ENCODE measurements at places on chromosomes 16 and 17.

GRCh38 chr17:8994319-8994718, 27.0 kb upstream of the NTN1 start:
- peak; percentile 66 for DNase-seq

- peak; percentile 62 for DNase-seq
These were observed 1.2 kb downstream of the SIAH1 start for GRCh38 chr16:48383877-48384519.

DNA sequence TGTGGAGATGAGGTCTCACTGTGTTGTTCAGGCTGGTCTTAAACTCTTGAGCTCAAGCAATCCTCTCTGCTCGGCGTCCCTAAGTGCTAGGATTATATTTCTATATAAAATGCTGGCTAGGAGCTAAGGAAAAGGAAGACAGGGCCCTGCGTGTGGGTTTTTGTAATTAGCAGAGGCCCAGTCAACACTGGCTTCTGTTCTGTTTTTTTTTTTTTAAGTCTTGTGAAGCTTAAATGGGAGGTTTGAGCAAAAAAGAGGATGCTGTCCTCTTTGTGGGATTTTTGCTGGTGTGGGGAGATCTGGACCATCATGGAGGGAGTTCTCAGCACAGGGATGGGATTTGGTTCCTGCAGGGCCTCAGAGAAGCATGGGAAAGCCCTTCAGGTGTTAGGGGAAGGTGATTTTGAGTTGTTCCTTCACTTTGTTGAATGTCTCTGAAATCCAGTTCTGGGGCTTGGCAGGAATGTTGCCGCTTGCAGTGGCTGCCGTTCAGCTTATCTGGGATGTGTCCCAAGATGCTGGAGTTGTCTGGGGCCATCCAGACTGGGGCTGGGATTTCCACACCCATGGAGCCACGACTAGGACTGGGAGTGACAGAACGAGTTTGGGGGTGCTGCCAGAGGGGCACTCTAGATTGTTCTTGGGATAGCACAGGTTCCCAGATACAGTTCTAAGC, 4.2 kb downstream of the PYCARD start:
- DNase-seq: no peak

DNA sequence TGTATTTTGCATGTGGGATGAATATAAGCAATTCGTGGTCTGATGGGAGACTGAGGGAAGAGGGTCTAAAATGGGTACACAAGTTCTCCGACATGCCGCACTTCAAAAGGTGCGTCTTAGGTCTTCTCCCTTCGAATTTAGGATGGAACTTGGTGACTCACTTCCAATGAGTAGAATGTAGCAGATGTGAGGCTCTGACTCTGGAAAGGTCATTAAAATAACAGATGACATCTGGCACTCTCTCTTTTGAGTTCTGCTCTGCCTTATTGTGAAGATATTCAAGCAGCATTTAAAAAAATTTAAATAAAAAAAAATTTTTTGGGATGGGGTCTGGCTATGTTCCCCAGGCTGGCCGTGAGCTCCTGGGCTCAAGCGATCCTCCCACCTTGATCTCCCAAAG, 92.7 kb downstream of the TMEM100 start:
- no peak for DNase-seq

DNA sequence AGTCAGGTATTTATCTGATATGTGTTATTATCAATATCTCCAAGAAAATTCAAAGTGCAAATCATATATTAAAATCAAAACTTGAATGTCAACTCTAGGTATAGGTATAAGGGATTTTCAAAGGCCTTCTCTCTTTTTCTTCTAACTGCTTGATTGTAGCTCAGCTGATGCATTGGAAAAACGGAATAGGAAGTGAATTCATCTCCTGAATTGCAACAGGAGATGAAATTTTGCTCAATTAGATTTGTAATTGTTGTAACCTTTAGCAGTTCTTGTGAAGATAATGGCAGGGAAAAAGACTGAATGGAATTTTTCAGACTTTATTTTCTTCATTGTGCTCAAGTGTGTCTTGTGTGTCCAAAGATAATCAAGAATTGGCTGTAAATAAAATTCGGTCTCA, 190.2 kb upstream of the KCNJ16 start:
- DNase-seq: no peak

DNA sequence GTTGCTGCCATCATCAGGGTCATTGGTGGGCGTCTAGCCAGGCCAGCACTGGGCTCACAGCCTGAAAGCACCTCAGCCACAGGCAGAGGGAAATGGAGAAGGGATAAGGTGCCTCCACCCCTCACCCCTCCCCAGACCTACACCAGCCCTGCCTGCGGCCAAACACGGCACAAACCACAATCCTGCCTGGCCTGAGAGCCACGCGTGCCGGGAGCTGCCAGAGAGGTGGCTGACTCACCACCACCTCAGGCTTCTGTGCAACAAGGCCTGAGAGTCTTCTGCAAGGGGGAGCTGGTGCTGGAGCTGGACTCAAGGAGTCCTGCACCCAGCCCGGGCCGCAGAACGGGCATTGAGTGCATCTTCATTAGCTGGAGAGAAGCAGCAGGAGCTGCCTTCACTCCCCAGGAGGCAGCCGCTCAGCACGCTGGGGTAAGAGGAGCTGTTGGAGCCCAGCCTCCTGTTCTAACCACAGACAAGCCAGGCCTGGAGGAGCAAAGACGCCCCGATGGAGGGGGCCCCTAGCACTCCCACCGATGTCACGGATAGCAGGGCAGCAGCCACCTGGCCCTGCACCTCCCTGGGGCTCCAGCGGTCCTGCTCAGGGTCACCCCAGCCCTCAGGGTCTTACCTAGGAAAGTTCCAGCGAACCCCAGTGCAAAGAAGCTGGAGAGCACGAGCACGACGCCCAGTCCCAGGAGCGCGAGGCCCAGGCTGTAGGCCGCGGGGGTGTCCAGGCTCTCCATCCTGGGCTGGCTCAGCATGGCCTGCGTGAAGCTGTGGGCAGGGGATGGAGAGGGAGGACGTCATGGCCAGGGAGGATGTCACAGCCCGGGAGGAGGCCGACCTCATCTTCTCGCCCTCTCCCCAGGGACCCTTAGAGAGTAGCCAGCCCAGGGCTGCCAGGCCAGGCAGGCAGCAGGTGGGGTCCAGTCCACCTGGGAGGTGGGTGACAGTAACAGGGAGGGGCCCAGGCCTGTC, 16.0 kb upstream of the RASD1 start:
- DNase-seq: no peak

DNA sequence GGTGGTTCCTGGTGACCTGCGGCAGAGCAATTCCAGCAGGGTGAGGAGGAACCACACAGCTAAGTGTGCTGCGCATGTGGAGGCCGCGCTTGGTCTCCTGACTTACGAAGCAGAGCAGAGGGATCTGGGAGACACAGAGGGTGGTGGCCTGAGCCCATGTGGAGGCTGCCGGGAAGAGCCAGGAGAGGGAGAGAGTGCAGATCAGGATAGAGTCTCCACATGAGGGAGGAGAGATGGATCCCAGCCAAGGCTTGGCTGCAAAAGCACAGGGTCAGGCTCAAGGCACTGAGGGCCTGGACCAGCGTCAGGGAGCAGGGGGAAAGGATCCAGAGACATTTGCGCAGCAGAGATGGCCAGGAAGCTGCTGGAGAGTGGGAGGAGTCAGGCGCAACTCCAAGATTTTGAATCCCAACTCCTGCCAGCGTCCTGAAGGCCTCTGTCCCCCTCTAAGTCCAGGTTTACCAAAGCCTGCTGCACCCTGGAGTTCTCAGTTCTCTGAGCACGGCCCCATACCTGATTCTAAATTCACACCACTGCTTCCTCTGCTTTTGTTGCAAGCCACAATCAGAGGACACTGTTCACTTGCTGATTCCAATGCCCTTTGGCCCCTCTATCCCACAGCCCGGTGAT, 11.3 kb upstream of the MLLT6 start:
- DNase-seq: no peak

GRCh38 chr16:11333702-11334101, 11.6 kb upstream of the RMI2 start:
- no peak for DNase-seq

- no peak for DNase-seq
These were observed 37.9 kb downstream of the NUP88 start for GRCh38 chr17:5381542-5381941.

DNA sequence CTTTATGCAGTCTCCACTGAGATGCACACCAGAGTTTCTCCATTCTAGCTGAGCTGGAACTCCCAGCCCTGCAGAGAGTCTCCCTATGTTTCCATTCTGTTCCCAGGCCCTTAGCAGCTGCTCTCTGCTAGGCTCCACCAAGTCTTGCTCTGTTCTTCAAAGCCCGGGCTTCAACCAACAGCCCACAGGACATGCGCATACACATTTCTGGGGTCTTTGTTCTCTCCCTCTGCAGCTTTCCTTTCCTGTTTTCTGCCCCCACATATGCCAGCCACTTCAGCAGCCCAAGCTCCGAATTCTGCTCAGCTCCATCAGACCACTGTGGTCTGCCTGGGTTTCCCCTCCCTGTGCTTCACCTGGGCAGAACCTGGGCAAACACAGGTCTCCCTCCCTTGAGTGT, 205.9 kb downstream of the CBLN1 start:
- no peak for DNase-seq

- no peak for DNase-seq
These were observed 4.0 kb downstream of the MAFG start for GRCh38 chr17:81923302-81924260.

GRCh38 chr16:60485872-60486489, 1550.3 kb downstream of the CDH8 start:
- no peak for DNase-seq

DNA sequence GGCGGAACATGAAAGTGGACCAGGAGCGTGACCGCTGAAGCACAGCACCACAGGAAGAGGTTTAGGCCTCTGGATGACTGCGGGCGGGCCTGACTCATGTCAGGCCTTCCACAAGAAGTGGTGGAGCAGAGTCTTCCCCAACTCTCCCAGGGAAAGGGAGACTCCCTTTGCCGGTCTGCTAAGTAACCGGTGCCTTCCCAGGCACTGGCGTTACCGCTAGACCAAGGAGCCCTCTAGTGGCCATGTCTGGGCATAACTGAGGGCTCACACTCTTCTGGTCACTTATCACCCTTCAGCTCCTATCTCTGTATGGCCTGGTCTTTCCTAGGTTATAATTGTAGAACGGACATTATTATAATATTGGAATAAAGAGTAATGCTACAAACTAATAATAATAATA, 1931.9 kb downstream of the TP53TG3F start:
- peak; percentile 54 for DNase-seq

- no peak for DNase-seq
These were observed 42.3 kb downstream of the SLC7A5 start for GRCh38 chr16:87826798-87827587.

GRCh38 chr17:70190959-70191805, 21.9 kb downstream of the KCNJ2 start:
- DNase-seq: peak; percentile 67

- DNase-seq: no peak
These were observed 43.2 kb upstream of the ZFHX3 start for GRCh38 chr16:73091174-73091573.
